ENCODE measurements at places on chromosomes 2 and 18.

GRCh38 chr2:128732976-128733431 is 414.3 kb upstream of the HS6ST1 start:
- DNase-seq: no peak

- DNase-seq: no peak
Observed at GRCh38 chr2:241809383-241810306, 652 bp downstream of the NEU4 start.

- no peak for DNase-seq
Observed at GRCh38 chr2:68018727-68019126, 44.1 kb downstream of the C1D start.

GRCh38 chr2:190812506-190813294 is 67.9 kb upstream of the GLS start:
- DNase-seq: no peak

DNA sequence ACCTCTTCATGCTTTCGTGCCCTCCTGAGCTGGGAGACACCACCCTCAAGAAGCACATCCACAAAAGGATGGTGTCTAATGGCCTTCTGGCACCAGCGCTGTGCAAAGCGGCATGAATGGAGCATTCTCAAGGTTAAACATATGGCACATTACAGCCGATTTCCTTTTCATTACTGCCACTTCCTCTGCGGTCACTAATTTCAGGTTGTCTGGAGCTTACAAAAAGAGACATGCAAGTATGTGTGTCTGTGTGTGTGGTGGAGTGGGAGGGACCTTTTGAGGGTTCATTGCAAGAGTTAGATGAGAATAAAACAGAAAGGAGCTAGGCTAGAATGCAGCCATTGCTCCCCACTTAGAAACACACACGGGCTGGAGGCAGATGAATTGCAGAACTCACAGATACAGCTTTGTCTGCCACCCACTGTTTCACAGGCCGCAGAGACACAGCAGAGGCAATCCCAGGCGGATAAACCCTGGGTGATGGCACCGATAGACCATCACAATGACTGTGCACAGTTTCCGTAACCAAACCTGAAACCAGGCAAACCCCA is 76.0 kb downstream of the TGIF1 start:
- peak; percentile 1 for DNase-seq

GRCh38 chr2:237765875-237766274 is 32.7 kb upstream of the RBM44 start:
- no peak for DNase-seq

- DNase-seq: no peak
Observed at GRCh38 chr2:67667054-67667908, 270.1 kb downstream of the ETAA1 start.

Data from stimulated activated CD8-positive, alpha-beta memory T cell treated with anti-CD3 and anti-CD28 coated beads, Interleukin-4, amount 100 ng/mL, for 1 hour (primary cell).